Cardiac septum (tissue), 1 donor: ENCODE measurements at places on chromosomes 12 and 14. TPM values are rescaled to one million over a fixed set of nuclear protein-coding genes. Genes with fewer than 3 reads are reported as not detected.

GRCh38 chr12:19779395-19780056 is 340.2 kb downstream of the AEBP2 start:
- no peak for DNase-seq

GRCh38 chr14:92486881-92487280 is 26.7 kb upstream of the RIN3 start:
- DNase-seq: no peak

GRCh38 chr12:80509781-80510556 is 65.9 kb downstream of the PTPRQ start:
- DNase-seq: no peak

- no peak for DNase-seq
Observed at GRCh38 chr12:118346895-118347294, 25.8 kb downstream of the TAOK3 start.

DNA sequence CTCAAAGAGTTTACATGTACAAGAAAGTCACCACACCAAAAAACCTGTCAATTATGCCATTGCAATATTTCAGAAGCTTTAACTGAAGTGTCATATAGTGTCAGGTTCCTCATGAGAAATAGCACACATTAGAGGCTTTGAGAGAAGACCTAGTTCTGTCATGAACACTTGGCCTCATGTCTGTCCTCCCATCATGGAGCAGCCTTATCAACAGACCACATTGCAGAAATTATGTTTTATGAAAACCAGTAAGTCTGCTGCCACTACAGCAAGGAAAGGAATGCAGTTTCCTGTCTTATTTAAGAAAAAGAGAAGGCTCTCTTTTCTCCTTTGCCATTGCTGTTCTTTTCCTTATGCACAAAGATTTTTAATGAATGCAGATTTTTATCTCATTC is 26.2 kb upstream of the CLEC2D start:
- no peak for DNase-seq

DNA sequence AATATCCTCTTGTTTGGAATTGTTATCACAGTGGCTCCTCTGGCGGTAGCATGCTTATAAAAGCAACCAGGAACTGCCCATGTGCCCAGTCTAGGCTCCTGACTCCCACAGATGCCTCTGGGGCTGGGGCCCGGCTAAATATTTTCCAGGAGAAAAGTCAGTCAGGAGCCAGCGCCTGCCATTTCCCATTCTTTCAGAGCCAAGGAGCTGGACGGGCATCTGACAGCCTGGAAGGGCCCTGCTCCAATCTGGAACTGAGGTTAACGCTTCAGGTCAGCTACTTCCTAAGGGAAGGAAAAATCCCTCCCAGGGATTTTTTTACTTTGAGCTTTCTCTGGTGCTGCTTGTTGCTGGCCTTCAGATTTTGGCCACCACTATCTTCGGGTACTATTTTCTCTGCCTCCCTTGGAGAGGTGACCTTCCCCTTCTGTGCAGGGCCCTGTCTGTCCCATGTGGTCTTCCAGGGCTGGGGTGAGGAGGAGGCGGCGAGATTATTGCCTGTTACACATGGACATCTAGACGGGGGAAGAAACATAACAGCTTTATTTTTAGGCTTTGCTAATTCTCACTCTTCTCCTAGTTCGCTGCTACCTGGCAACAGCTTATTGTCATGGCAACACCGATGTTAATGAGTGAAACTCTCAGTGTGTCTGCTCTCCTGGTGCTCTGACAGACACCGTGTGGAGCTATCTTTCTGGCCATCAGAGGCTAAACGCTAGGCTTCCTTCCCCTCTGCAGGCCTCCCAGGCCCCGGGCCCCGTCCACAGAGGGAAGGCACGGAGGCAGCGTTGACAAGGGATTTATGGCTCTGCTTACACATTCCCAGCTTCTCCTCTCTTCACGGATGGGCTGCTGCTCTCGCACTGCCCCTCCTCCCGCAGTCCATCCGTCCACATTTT is 160.4 kb downstream of the CACNA1C start:
- DNase-seq: no peak

GRCh38 chr12:108691998-108692808 is 39.1 kb downstream of the CORO1C start:
- DNase-seq: no peak

- DNase-seq: no peak
Observed at GRCh38 chr12:91505006-91505405, 322.4 kb upstream of the DCN start.

- DNase-seq: no peak
Observed at GRCh38 chr12:120687578-120688289, 785 bp downstream of the MLEC start.

- no peak for DNase-seq
Observed at GRCh38 chr12:131482199-131482598, 228.7 kb upstream of the SFSWAP start.

- DNase-seq: no peak
Observed at GRCh38 chr14:77601846-77602619, 14.4 kb downstream of the SPTLC2 start.

- no peak for DNase-seq
Observed at GRCh38 chr12:56545023-56545604, 23.5 kb downstream of the RBMS2 start.

- DNase-seq: no peak
Observed at GRCh38 chr14:86505808-86506207, 975.9 kb downstream of the FLRT2 start.

GRCh38 chr14:91232052-91232451 is 12.5 kb downstream of the GPR68 start:
- no peak for DNase-seq

- no peak for DNase-seq
Observed at GRCh38 chr12:10169104-10169503, 2.8 kb downstream of the OLR1 start.

GRCh38 chr14:51595881-51596455 is 55.7 kb upstream of the FRMD6 start:
- no peak for DNase-seq

GRCh38 chr14:103569408-103569807 is 6.6 kb downstream of the COA8 start:
- no peak for DNase-seq

DNA sequence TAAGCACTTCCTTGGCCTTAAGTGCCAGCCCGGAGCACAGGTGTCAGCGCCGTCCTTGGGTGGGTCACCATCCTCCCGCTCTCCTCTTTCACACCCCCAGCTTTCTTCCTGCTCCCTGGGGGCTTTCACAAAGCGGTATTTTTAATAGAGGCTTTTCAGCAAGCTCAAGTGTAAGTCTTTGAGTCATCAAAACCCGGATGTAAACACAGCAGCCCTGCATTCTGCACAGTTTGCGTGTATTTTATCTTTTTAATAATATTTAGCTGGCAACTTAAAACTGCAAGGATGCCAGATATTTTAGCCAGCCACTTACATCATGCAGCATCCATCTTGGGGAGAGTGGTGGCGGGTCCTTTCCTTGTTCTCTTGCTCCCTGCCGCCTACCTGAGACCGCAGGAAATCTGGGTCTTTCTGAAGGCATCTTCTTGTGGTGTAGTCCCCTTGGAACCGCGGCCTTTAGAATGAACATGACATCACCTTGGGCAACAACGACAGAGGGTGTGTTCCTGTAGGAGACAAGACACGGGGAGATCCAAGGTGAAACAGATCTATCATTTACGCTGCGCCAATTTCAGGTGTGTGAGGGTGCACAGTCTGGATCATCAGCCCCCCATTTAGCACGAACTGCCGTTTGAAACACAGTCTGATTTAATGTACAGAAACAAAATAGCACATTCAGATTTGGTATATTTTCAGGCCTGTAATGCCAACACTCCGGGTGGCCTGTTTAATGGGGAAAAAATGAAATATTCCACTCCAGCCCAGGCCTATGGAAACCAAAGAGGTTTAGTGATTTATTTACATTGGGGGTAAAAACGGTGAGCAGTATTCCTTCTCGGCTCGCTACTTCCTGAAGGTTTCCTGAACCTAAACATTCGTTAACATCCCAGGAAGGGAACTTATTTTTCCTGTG is 12.5 kb upstream of the IRF2BPL start:
- DNase-seq: no peak

- DNase-seq: no peak
Observed at GRCh38 chr14:36505892-36506731, 13.9 kb downstream of the NKX2-1 start.

- no peak for DNase-seq
Observed at GRCh38 chr12:8609061-8609570, 3.5 kb downstream of the AICDA start.

- no peak for DNase-seq
Observed at GRCh38 chr14:31960039-31960438, 117.1 kb upstream of the ARHGAP5 start.

GRCh38 chr12:105713606-105714305 is 383.3 kb downstream of the C12orf75 start:
- DNase-seq: no peak

DNA sequence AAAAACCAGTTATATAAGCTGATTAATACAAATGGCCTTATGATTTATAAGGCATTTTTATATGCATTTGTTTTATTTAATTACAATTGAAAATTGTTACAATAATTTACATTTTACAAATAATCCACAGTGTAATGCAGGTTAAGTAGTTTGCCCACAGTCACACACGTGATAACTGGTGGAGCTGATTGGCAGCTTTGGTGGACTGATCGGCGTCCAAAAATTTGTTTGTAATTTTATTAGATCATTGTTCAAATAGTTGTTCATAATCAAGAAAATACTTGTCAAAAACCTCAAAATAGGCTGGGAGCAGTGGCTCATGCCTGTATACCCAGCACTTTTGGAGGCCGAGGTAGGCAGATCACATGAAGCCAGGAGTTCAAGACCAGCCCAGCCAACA is 59.7 kb downstream of the AEBP2 start:
- no peak for DNase-seq

The WNT5B gene
- 0.43 TPM for total RNA-seq

The SMIM41 gene
- not detected for total RNA-seq

The ADGRD1 gene
- total RNA-seq: 54.6 TPM

The OVCH1 gene
- total RNA-seq: not detected

The CAPZA3 gene
- total RNA-seq: not detected

The SSTR1 gene
- total RNA-seq: 0.59 TPM

The GYS2 gene
- total RNA-seq: not detected

The MYO1H gene
- not detected for total RNA-seq

The SERPINA5 gene
- 1.2 TPM for total RNA-seq

The C12orf60 gene
- 2.5 TPM for total RNA-seq

The EXOC3L4 gene
- total RNA-seq: 0.46 TPM

The EGLN3 gene
- total RNA-seq: 326 TPM

The COX8C gene
- total RNA-seq: 0.67 TPM

The SBNO1 gene
- 25.3 TPM for total RNA-seq

The B4GALNT1 gene
- total RNA-seq: 11.1 TPM

The ITGB7 gene
- total RNA-seq: 1.4 TPM
